Astrocyte (in vitro differentiated cells and primary cell): ENCODE measurements at places on chromosomes 16 and 17. TPM values are rescaled to one million over a fixed set of nuclear protein-coding genes. Genes with fewer than 3 reads are reported as not detected.

Gene PIPOX
- total RNA-seq, result 1.8 and 2.6 TPM in 2 replicates

Gene FOXC2
- 15.8 and 15.9 TPM in 2 replicates for total RNA-seq

Gene MC1R
- total RNA-seq, result 8.4 and 9.2 TPM in 2 replicates

Gene RDM1
- total RNA-seq, result not detected in 2 replicates

- peak; percentile 92 for DNase-seq
Observed at GRCh38 chr17:38853292-38854219, at the start of gene RPL23. Gene RPL23, minus strand, starts transcription at chr17:38853721. Its CDS starts 11 bp downstream, at chr17:38853710.

DNA sequence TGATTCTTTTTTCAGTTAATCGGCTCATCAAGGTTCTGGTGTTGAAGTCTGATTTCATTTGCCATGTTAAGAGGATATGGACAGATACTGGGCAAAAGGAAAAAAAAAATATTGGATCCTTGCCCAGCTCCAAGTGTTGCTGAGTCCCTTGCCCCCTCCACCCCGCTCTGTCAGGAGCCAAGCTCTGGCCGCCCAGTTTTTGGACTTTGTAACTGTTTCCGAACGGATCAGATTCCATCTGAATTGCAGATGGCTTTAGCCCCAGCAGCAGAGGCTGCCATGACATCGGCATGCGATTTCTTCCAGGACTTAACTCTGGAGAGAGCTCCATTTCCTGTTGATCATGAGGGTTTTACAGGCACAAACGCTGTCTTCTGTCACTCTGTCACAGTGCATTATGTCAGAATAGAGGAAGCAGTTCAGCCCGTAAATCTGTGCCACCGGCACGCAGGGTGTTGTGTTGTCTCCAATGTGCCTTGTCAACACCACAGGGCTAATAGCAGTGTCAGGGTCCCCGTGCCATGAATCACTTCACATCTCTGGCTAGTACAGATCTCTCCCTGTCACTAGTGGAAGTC, 615.6 kb downstream of the MAF start:
- no peak for DNase-seq

DNA sequence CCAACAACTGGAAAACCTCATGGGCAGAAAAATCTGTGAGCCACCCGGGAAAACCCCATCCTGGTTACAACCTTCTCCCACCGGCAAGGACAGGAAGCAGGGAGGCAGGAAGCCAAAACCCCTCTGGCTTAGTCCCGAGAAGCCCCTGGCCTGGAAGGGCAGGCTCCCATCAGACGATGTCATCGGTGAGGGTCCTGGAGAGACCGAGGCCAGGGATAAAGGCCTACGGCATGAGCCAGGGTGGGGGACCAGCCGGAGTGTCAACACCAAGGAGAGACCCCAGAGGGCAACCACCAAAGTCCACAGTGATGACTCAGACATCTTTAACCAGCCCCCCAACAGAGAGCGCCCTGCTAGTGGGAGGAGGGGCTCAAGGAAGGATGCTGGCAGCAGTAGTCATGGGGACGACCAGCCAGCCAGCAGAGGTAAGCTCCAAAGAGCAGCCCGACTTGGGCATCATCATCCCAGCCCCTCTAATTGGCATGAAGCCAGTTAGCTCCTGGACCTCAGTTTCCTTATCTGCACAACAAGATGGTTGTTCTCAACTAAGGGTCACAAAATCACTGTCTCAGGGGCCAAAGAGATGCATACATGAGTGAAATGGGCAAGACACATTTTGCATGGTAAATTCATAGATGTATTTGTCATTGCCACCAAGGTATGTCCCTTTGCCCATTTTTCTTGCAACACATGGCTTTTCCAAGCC, 190.7 kb downstream of the KATNIP start:
- DNase-seq, result peak; percentile 12

GRCh38 chr17:81254955-81255717, 16.0 kb downstream of the NDUFAF8 start:
- DNase-seq, result peak; percentile 64

DNA sequence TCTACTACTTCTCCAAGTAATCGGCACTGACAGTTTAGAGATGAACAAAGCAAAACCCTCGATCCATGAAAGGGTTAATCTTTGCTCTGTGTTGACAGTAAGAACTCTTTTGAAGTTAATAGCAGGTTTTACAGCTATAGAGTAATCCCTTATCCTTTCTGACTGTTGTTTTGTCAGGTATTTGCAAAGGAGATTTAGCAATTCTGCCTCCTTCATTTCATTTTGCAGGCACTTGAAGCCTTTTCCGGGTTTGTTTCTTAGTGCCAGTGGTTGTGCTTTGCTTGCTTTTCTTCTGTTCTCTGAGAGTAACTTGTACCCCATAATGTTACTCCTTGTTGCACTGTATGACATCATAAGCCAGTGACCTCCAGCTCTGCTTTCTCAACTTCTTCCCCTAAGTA, 64.5 kb downstream of the TANGO6 start:
- no peak for DNase-seq

- no peak for DNase-seq
Observed at GRCh38 chr17:75087182-75087557, 584 bp upstream of the SLC16A5 start.

GRCh38 chr16:16982614-16983013, 488.1 kb downstream of the XYLT1 start:
- no peak for DNase-seq

DNA sequence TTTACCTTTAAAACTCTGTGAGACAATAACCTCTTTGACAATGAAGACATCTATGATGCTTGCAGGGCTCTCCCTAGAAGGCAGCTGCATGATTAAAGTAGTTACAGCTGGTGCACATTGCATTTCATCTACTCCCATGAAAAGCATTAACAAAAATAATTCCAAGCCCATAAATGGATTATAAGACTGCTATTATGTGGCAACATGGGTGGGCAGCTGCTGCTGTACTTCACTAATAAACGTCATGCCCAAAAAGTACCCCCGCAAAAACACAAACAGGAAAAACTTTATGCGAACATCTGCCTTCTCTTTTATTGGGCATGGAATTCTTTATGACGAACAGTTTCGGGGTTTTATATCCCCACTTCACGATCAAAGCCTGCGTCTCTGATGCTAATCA, 224.9 kb downstream of the CA10 start:
- DNase-seq, result no peak

- DNase-seq, result no peak
Observed at GRCh38 chr17:13287226-13287625, 269.4 kb upstream of the ELAC2 start.

- peak; percentile 80 for DNase-seq
Observed at GRCh38 chr16:79651363-79651762, 50.8 kb upstream of the MAF start.

DNA sequence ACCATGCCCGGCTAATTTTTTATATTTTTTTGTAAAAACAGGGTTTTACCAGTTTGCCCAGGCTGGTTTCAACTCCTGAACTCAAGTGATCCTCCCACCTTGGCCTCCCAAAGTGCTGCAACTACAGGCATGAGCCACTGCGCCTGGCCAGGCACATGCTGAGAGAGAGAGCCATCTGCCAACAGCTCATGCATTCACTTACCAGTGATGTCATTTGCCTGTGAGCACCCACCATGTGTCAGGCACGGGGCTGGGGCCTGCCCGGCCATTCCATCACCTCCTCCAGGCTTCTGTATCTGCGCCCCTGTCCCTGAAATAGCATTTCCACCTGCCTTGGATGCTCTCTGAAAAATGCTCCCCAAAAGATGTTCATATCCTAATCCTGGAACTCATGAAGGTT, 43.6 kb upstream of the PEMT start:
- DNase-seq, result no peak

- peak; percentile 66 for DNase-seq
Observed at GRCh38 chr17:72419866-72420774, 299.3 kb downstream of the SOX9 start.

DNA sequence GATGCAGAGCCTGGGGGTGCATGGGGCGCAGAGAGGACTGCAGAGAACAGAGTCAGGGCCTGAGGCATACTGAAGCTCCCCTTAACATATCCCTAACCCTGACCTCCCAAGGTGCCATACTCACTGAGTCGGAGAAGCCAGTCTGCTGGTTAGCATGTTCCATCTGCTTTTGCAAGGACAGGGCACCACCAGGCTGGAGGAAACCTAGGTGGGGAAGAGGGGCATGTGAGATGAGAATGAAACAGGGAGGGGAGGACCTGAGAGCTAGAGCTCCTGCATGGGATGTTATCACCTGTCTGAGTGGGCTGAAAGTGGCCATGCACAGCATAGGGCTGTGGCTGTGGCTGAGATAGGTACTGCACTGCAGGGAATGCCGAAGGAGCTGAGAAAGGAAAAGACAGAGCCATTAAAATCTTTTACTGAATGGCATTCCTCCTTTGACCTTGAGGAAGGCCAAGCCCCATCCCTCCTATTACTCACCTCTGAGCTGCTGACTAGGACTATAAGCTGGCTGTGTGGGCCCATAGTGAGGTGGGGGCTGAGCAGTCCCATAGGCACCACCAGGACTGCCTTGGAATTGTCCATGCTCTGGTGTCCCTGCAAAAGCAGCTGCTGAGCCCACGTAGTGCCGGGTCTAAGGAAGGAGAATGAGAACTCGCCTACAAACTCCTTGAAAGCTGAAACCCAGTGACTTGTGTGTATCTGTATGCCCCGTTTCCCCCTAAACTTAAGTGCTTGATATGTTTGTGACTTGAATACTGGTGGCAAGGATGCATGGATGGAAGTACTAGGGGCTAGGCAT, 1.9 kb downstream of the GPS2 start:
- no peak for DNase-seq

- DNase-seq, result no peak
Observed at GRCh38 chr16:58086381-58087208, 42.6 kb downstream of the CFAP20 start.

DNA sequence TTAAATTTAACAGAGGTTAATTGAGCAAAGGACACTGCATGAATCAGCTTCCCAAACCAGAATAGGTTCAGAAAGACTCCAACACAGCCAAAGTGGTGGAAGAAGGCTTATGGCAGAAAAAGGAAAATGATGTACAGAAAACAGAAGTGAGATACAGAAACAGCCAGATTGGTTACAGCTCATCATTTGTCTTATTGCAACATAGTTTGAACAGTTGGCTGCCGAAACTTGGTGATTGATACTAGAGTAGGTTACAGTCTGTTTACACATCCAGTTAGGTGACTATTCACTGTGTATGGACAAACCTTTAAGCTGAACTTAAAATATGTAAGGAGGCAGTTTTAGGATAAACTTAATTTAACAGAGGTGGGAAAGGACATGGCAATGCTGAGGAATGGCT, 18.3 kb downstream of the TMEM100 start:
- no peak for DNase-seq

DNA sequence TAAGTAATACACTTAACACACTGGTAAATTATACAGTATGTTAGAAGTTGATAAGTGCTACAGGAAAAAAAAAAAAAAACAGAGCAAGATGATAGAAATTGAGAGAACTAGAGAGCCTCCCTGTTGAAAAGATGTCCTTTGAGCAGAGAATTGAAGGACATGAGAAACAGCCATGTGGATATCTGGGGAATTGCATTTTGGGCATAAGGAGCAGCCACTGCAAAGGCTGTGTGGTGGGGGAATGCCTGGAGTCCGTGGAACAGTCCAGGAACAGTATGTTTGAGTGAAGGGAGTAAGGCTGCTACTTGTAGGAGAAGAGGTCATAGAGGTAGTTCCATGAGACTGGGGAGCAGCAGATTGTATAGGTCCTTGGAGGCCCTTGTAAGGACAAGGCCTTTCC, 178.4 kb downstream of the FTO start:
- no peak for DNase-seq

DNA sequence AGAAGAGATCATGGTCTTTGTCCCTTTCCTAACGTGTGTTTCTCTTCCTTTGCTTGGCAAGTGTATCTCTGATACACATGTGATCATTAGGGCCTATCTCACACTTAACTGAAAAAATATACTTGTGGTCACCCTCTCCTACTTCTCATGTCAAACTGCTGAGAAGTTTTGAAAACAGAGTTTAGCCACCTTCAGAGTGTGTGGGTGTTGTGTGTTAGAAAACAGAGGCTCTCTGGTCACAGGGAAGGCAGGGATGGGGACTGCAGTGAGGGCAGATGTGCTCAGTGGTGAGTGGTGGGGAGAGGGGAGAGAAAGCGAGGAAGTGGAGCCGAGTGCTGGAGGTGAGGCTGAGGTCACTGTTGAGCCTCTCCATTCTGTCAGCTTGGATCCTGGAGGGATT, 29.4 kb downstream of the GRB7 start:
- no peak for DNase-seq

GRCh38 chr17:78532311-78532710, 44.9 kb downstream of the DNAH17 start:
- no peak for DNase-seq

DNA sequence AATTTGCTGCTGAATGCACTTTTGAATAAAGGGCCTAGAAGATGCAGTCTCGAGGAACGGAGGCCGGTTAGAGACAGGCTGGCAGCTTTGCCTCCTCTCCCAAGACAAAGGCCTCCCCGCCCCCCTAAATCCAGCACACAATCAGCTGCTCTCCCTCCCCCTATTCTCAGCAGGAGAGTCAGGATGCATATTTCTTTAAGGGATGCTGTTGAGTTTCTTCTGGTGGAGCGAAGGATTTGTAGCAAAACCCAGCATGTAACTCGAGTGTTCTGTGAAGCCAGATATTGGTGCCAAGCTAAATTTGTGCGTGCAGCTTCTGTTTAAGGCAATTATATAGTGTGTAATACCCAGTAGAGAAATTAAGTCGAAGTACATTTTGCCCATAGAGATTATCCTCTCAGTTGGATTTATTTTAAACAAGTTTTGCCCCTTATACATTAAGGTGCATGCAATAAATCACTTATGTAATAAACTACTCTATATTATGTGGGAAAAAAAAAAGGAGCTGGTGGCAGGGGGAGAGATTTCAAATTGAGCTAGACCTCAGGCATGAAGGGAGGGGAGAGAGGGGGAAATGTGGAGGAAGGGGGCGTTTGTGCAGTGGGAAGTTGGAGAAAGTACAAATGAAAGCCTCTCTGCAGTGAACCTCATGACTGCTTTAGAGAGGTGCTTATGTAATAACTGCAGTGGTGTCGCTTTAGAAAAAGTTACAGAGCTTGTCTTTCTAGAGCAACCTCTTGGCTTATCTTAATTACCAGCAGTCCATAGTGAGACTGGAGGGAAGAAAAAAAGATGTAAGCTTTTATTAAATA, 599.2 kb downstream of the MAF start:
- DNase-seq, result no peak

DNA sequence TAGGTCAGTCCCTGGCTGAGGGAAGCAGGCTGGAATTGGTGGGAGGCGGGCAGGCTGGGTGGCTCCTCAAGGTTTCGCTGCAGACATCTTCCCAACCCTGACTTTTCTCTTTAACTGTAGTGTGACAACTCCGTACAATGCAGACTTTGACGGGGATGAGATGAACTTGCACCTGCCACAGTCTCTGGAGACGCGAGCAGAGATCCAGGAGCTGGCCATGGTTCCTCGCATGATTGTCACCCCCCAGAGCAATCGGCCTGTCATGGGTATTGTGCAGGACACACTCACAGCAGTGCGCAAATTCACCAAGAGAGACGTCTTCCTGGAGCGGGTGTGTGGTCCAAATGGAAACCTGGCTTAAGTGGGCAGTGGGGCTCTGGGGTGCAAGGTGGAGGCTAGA, 15.0 kb downstream of the POLR2A start:
- no peak for DNase-seq

GRCh38 chr16:69823831-69824563, 61.9 kb downstream of the WWP2 start:
- DNase-seq, result no peak
